Left kidney (tissue), 8 donors: ENCODE measurements at places on chromosomes 5 and 9. TPM values are rescaled to one million over a fixed set of nuclear protein-coding genes. Genes with fewer than 3 reads are reported as not detected.

DNA sequence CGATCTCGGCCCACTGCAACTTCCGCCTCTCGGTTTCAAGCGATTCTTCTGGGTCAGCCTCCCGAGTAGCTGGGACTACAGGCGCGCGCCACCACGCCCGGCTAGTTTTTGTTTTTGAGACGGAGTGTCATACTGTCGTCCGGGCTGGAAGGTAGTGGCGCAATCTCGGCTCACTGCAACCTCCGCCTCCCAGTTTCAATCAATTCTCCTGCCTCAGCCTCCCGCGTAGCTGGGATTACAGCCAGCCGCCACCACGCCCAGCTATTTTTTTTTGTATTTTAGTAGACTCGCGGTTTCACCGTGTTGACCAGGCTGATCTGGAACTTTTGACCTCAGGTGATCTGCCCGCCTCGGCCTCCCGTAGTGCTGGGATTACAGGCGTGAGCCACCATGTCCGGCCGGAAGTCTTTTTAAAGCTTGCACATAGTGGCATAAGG is 1.2 kb downstream of the SMC5 start:
- DNase-seq: no peak

DNA sequence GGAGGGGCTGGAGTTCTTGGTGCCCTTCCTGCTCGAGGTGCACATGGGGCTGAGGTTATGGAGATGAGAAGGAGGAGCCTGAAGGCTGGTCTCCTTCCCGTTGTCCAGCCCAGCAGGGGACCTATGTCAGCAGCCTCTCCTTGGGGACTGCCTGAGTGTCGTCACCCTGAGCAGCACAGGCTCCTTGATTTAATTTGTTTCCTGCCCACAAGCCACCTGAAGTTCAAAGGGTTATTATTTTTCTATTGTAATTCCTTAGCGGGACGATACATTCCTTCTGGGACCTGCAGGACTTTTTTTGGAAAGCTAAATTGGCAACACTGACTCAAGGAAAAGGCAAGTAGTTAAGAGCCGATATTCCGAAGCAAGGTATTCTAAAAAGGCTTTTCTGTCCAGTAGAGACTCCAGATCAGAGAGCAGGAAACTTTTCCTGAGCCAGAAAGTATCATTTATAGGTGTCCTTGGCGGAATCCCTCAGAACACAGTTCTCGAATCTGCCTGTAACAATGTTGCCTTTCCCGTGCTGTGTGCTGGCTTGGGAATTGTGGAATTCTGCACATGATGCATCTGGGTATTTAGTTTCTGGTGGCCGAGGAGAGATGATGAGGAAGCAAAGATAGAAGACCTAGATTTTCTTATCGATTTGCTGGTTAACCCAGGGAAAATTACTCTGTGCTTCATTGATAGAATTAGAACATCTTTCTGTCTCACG is 55.4 kb downstream of the ARHGAP26 start:
- DNase-seq: no peak

DNA sequence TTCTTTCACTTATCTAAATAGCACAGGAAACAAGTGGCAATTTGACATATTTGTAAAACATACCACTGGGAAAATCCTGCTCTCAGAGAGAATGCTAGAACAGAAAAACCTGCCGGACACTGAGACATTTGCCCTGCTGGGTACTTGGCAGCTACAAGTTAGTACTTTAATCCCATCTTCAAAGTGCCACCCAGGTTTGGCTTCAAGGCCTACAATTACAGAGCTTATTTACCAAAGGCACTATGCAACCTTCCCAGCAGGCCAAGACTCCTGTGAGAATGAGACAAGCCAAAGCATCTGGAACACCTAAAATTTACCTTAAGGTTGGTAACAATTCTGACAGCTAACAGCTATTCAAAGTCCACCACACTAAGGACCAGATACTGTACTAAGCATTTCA is 78.3 kb downstream of the TSSK1B start:
- DNase-seq: no peak

DNA sequence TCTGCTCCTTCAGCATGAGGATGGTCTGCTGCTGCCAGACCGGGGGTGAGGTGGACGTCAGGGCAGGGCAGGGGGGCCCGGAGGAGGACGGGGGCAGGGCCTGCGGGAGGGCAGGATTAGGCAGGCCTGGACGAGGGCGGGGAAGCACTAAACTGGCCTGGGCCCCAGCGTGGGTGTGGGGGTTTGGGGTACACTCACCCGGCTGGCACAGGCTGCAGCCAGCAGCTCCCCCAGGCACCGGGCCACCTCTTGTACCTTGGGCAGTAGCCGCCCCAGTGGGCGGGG is 5.5 kb downstream of the SAPCD2 start:
- DNase-seq: no peak

GRCh38 chr5:159877894-159878448 is 38.3 kb upstream of the ADRA1B start:
- no peak for DNase-seq

GRCh38 chr5:180049185-180049548 is 22.4 kb downstream of the RNF130 start:
- DNase-seq: peak; percentile 37

DNA sequence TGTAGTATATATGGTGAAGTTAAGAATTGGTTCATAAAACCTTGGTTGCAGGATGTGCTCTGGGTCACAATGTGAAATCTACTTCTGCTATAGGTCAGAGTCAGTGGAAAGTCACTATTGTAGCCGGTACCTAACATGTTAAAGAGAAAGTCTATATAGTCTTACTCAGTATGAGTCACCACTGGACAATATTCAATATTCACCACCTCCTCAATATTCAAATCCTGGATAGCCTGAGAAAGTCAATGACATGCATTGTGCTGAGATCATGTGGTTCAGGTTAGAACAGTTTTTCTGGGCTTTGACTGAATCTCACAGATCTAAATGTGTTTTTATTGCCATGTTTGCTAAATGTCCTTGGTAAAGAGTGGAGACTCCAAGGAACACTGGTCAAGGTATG is 108.8 kb downstream of the HMHB1 start:
- DNase-seq: no peak

- no peak for DNase-seq
These were observed 343.6 kb downstream of the CSNK1G3 start for GRCh38 chr5:123855609-123856008.

DNA sequence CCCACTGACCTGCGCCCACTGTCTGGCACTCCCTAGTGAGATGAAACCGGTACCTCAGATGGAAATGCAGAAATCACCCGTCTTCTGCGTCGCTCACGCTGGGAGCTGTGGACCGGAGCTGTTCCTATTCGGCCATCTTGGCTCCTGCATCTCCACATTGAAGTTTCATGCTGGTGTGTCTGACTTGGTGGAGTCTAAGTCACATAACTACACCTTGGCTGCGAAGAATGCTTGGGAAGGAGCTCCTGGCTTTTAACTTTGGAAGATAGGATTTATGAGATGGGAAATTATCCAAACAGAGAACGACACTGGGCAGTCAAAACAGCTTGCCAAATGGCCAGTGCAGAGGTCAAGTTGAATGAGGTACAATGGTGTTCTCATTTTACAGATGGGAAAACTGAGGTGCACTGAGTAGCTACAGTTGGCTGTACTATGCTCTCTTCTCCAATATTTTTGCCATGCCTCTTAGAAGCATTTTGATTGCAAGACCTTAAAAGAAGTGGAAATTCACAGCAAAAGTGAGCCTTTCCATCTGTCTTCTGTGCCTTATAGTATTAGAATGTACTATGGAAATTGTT is 36.7 kb downstream of the CCDC192 start:
- DNase-seq: no peak

DNA sequence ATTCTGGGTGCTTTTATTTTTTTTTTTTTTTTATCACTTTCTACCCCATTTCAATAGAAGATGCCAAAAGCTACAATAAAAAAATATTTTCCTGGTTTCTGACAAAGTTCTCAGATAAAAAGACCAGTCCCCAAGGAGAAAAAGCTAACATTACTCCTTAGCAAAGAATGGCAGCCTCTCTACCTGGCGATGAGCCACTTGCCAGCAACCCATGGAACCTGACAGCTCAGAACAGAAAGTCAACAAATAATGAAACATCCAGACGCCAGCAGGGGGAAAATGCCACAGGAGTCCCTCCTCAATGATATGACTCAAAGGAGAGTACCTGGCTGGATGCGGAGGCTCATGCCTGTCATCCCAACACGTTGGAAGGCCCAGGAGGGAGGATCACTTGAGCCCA is 123.2 kb downstream of the MYO10 start:
- no peak for DNase-seq

DNA sequence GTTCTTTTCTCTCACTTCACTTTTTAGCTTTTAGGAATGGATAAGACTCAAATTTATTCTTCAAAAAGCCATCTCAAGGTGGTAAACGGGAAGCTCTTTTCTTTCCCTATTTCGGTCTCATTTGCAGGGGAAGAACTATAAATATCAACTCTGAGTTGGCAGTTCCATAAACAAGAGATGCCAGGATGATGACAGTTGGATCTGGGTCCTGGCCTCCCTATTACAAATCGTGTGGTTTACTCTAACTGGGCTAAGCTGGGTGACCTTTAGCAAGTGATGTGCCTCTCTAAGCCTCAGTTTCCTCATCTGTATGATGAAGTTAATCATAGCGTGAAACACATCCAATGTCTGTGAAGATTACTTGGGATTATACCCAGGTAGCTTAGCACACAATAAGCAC is 44.2 kb downstream of the TLE4 start:
- DNase-seq: no peak

- DNase-seq: no peak
These were observed at the start of gene TEX53 for GRCh38 chr9:114657705-114658104. TSS of gene TEX53 (minus strand) at chr9:114657805. CDS start at chr9:114657774, 31 bp downstream.

DNA sequence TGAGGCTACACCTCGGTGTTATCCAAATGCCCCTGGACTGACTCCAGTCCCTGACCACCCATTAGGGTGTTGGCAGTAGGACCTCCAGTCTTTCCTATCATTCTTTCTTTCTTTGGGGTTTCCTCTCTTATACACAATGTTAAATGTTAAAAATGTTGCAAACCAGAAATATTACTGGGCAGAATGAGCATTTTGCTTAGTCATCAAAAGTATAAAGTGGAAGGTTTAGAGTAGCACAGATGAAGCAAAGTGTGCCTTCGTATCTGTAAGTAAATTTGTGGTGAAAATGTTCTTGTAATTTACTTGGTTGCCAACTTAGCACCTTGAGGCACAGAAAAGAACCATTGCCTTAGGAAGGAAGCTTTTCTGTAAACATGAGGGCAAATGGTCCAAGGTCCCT is 21.7 kb upstream of the UNC13B start:
- no peak for DNase-seq

DNA sequence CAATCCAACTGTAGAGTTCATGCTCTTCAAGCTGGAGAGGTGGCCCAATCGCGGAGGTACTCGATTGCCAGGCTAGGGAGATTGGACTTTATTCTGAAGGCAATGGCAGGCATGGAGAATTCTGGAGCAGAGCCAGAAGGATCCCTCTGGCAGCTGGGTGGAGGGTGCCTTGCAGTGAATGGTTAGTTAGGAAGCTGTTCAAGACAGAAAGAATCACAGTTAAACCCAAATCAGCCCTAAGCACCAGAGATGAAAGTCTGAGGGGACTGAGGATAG is 182.4 kb downstream of the RGS3 start:
- DNase-seq: no peak

GRCh38 chr5:160312134-160312959 is at the start of gene CCNJL:
TSS of gene CCNJL (minus strand) at chr5:160312564. CDS start at chr5:160311923, 641 bp downstream.
- peak; percentile 82 for DNase-seq

GRCh38 chr5:131252824-131253171 is 11.1 kb upstream of the CDC42SE2 start:
- DNase-seq: no peak

GRCh38 chr9:107496976-107497375 is 7.4 kb upstream of the KLF4 start:
- no peak for DNase-seq

DNA sequence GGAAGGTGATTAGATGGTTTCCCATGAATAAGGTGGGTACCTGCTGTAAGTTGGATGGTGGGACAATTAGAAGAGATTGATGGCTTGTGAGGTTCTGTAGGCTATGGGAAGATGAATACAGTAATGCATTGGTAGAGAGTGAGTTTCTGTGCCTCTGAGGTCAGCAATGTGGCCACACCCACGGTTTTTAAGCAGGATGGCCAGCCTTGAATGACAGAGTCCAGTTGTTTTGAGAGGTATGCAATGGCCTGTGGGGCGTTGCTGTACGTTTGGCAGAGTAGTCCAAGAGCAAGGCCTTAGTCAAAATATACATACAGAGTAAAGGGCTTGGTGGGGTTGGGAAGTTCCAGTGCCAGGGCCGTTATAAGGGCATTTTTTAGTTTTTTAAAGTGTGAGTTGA is 235.6 kb upstream of the C9orf72 start:
- DNase-seq: no peak

GRCh38 chr9:116641292-116642059 is 45.6 kb upstream of the TRIM32 start:
- DNase-seq: no peak

GRCh38 chr5:170113522-170113900 is 7.8 kb downstream of the FOXI1 start:
- DNase-seq: no peak

DNA sequence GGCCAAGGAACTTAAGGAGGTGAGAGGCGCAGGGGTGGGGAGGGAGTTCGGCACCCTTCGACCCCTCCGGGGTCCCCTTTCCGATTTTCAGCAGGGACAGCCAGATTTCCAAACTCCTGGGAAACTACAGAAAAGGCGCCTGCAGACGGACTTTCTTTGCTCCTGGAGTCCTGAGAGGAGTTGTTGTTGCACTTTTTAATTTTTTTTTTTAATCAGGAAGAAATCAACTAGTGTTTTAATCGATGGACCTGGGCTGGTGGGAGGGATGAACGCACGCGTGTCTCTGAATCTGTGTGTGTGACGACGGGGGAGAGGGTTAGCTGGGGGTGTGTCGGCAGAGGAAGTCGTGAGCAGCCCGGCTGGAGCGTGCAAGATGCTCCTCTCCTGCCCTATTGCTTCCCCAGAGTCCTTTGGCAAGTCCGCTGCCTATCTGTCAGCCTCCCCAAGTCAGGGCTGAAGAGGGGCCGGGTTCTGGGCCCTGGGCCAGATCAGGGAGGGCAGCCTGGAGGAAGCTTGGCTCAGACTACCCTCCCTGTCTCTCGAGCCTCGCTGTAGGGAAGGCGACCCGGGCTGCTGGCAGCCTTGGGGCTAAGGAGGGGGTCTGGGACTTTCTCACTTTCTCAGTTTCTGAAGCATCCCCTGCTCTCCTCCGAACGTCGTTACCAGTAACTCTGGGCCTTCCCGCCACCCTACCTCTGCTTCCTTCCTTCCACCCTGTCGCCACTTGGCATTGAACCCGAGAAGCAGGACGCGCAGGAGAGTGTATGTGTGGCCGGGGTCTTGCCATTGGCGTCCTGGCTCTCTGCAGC is 731 bp downstream of the PRR16 start:
- no peak for DNase-seq

ASB6 gene
- polyA plus RNA-seq: 16.4 TPM

ENTPD2 gene
- polyA plus RNA-seq: 4.7 TPM

ELOVL7 gene
- 20.3 TPM for polyA plus RNA-seq

CCNO gene
- polyA plus RNA-seq: 6.5 TPM

LRRC19 gene
- polyA plus RNA-seq: 19.4 TPM

PAXX gene
- 23.3 TPM for polyA plus RNA-seq

ANKRD55 gene
- 1.1 TPM for polyA plus RNA-seq

SLC34A3 gene
- 7.4 TPM for polyA plus RNA-seq

OR4F3 gene
- not detected for polyA plus RNA-seq

CDKN2B gene
- polyA plus RNA-seq: 0.18 TPM

PCDHA13 gene
- not detected for polyA plus RNA-seq
